ENCODE measurements at places on chromosomes 3 and 15. TPM values are rescaled to one million over a fixed set of nuclear protein-coding genes. Genes with fewer than 3 reads are reported as not detected.

DNA sequence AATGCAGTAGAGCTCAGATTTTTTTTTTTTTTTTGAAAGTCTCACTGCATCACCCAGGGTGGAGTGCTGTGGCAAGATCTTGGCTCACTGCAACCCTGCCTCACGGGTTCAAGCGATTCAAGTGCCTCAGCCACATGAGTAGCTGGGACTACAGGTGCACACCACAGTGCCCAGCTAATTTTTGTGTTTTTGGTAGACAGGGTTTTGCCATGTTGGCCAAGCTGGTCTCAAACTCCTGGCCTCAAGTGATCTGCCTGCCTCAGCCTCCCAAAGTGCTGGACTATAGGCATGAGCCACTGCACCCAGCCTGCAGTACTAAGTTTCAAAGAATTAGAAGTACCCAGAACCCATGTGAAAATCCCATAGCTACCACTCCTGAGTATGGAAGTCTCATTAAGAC, 14.5 kb downstream of the TRIM59 start:
- DNase-seq: no peak

DNA sequence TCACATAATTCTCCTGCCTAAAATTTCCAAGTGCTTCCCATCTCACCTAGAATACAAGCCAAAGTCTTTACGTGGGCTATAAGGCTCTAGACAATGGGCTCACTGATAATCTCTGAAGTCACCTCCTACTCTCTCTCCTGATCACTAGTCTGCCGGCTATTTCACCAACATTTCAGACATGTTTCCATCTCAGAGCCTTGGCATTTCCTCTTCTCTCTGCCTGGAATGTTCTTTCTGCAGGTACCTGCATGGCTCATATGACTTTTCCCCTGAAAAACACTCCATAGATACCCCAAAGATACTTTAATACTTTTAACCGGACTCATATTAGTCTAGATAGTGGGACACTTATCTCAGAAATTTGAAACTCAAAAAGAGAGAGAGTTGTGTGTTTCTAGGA, 32.7 kb downstream of the CD200 start:
- no peak for DNase-seq

Gene GRAMD1C
- 2.1 TPM for total RNA-seq

- no peak for DNase-seq
These were observed 74.2 kb downstream of the DPPA2 start for GRCh38 chr3:109242187-109242523.

DNA sequence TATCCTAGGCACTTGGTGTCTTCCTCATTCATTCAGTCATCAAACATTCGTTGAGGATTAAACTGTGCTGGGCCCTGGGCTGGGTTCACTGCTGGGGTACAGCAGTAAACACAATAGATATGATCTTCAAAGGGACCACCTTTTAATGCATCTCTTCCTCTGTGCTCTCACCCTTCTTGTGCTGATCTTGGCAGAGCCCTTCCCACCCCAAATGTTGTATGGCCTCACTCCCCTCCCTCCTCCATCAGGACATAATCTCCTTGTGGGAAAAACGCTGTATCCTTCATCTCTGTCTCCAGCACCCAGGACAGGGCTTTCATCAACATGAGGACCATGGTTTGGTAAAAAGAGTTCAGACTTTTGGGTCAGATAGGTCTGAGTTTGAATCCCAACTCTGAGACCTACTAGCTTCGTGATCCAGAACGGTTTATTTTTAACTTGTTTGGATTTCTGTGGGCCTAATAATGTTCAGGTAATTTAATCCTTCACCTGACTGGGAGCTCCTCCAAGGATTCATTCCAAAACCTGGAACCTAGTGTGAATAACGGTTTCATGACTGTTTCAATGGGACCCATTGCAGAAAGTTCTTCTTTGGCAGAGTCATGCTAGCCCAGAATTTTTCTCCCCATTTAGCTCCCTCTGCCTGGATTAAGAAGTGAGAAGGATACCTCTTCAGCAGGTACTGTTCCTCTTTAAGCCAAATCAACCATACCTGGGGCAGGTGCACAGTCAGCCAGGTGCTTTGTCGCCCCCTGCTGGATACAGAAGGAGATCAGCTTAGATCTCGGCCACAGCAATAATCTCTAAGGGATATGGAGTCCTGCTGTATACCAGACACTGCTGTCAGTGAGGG, 5.2 kb upstream of the WNT7A start:
- DNase-seq: peak; percentile 79

Gene GOLGA6D
- not detected for total RNA-seq
